ENCODE measurements at places on chromosomes 16 and 17. TPM values are rescaled to one million over a fixed set of nuclear protein-coding genes. Genes with fewer than 3 reads are reported as not detected.

GRCh38 chr16:68070249-68070730 lies 14.9 kb upstream of the NFATC3 start:
- no peaks in the 10 kb centered on the region for H3K36me3 ChIP-seq
- H3K27me3 ChIP-seq: no peaks in the 10 kb centered on the region
- no peak overlapping the region for H3K4me3 ChIP-seq
- H3K4me1 ChIP-seq: no peaks in the 10 kb centered on the region

The TBC1D3D gene
- 0.06 TPM for total RNA-seq

DNA sequence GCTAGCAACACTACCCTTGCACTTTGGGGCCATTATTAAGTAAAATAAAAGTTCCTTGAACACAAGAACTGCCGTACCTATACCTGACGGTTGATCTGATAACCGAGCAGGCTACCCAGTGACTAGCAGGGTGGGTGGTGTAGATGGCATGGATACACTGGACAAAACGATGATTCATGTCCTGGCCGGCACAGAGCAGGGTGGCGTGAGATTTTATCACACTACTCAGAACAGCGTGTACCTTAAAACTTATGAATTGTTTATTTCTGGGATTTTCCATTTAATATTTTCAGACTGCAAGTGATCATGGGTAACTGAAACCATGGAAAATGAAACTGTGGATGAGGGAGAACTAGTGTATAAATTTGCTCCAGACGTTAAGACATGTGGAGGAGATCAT lies 41.0 kb upstream of the MSI2 start:
- DNase-seq: no peak
- no peaks in the 10 kb centered on the region for H3K27me3 ChIP-seq
- no peak overlapping the region for H3K4me3 ChIP-seq
- peaks cover 12% of the 10 kb centered on the region for H3K4me1 ChIP-seq
- H3K36me3 ChIP-seq: no peaks in the 10 kb centered on the region
- no peak overlapping the region for H3K27ac ChIP-seq

- H3K4me3 ChIP-seq: no peak overlapping the region
- H3K27ac ChIP-seq: no peak overlapping the region
- peaks cover 32% of the 10 kb centered on the region for H3K4me1 ChIP-seq
- DNase-seq: no peak
- peaks cover 25% of the 10 kb centered on the region for H3K27me3 ChIP-seq
Measured at GRCh38 chr16:58498341-58499091, 1.4 kb upstream of the NDRG4 start.

DNA sequence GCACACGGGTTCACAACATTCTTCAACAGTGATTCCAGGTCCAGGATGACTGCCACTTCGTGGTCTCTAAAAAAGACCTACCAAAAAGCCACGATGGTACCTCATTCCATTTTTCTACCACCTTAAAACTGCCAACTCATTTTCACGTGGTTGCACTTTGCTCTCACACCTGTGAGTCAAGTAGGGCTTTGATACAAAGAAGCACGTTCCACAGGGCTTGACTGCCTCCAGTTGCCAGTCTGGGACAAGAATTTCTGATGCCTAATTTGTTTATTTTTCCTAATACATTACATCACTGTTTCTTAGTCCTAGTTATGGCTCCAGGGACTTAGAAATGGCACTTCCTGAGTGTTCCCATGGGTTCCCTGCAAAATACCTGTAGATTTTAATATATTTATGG lies 911.6 kb upstream of the EEF2KMT start:
- no peaks in the 10 kb centered on the region for H3K4me1 ChIP-seq
- H3K27me3 ChIP-seq: no peaks in the 10 kb centered on the region
- DNase-seq: no peak
- H3K4me3 ChIP-seq: no peak overlapping the region
- no peaks in the 10 kb centered on the region for H3K36me3 ChIP-seq

- no peaks in the 10 kb centered on the region for H3K36me3 ChIP-seq
- H3K4me1 ChIP-seq: peaks cover 9% of the 10 kb centered on the region
- peak; percentile 68 for DNase-seq
- no peak overlapping the region for H3K4me3 ChIP-seq
- no peak overlapping the region for H3K27ac ChIP-seq
Measured at GRCh38 chr17:49899191-49899485, 51.3 kb upstream of the TAC4 start.

- peaks cover 39% of the 10 kb centered on the region for H3K27me3 ChIP-seq
- H3K36me3 ChIP-seq: no peaks in the 10 kb centered on the region
- H3K4me3 ChIP-seq: no peak overlapping the region
- H3K4me1 ChIP-seq: no peaks in the 10 kb centered on the region
- H3K27ac ChIP-seq: no peak overlapping the region
Measured at GRCh38 chr16:2365397-2366294, 25.1 kb upstream of the ABCA3 start.

The MAP2K6 gene
- total RNA-seq: 57.2 TPM

GRCh38 chr17:50853781-50854180 lies 12.4 kb downstream of the TOB1 start:
- DNase-seq: no peak
- no peaks in the 10 kb centered on the region for H3K27me3 ChIP-seq
- no peak overlapping the region for H3K27ac ChIP-seq
- H3K4me3 ChIP-seq: no peak overlapping the region
- no peaks in the 10 kb centered on the region for H3K4me1 ChIP-seq

DNA sequence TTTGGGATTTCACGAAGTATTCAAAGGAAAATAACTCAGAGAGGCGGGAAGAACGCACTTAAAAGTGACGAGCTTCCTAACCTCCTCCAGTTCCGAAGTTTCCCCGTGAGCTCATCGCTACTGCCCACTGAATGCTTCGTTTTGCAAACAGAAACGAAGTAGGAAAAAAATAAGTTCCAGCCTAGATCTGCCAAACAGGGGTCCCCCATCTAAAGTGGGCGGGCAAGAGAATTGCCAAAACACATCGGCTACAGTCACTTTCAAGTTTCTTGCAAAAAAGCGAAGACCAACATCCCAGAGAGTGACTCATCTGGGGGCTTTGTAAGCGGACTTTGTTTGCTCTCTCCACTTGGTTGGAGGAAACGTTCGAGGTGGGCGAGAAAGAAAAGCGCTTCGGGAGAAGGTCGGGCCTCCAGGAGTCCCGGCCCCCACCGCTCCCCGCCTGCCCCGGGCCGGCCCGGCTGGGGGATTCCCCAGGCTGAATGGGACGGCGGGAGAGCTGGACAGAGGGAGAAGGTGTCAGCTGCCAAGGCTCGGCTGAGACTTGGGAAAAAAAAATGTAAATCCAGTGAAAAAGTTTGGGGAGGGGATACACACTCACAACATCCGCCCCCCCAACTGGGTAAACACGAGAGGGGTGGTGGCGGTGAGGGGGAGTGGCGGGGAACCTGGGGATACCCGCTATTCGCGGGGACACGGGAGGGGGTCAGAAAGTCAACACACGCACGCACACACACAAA lies 1.0 kb downstream of the VEZF1 start:
- H3K4me3 ChIP-seq: peak overlapping the region; percentile 69
- H3K27ac ChIP-seq: peak overlapping the region; percentile 98
- DNase-seq: peak; percentile 78
- no peaks in the 10 kb centered on the region for H3K27me3 ChIP-seq

DNA sequence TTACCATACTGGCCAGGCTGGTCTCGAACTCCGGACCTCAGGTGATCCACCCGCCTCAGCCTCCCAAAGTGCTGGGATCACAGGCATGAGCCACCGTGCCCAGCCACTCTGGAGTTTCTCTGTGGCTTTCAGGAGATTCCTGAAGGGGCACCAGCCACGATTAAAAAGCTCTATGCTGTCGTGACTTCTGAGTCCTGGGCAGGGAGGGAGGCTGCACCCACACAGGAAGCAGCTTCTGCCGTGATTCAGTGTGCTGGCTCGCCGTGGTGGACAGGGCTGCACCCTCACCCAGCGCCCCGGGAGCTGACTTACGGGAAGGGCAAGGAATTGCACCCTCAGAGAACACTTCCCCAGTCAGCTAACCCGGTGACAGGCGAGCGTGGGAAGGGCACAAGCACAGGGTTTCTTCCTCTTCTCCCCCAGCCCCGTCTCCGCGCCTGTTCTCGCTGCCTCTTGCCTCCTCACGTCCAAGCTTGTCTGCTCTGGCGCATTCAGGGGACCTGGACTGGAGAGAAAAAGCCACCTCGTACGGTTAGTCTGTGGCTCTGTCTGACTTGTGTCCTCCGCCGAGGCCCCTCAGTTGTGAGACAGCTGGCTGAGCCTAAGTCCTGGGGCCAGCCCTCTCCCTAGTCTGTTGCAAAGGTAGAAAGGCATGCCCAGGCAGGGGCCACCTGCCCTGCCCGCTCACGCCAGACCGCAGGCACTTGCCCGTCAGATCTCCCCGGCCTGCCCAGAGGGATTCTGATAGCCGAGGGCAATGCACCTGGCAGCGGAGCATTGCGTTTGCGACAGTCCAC lies 145.0 kb downstream of the SEC14L1 start:
- no peak for DNase-seq
- no peak overlapping the region for H3K27ac ChIP-seq
- H3K4me3 ChIP-seq: no peak overlapping the region
- H3K4me1 ChIP-seq: peaks cover 30% of the 10 kb centered on the region
- no peaks in the 10 kb centered on the region for H3K36me3 ChIP-seq
- H3K27me3 ChIP-seq: peaks cover 19% of the 10 kb centered on the region

The GDE1 gene
- total RNA-seq: 43.0 TPM

GRCh38 chr16:63735456-63735855 lies 1386.4 kb downstream of the CDH11 start:
- no peaks in the 10 kb centered on the region for H3K27me3 ChIP-seq
- H3K4me1 ChIP-seq: no peaks in the 10 kb centered on the region

DNA sequence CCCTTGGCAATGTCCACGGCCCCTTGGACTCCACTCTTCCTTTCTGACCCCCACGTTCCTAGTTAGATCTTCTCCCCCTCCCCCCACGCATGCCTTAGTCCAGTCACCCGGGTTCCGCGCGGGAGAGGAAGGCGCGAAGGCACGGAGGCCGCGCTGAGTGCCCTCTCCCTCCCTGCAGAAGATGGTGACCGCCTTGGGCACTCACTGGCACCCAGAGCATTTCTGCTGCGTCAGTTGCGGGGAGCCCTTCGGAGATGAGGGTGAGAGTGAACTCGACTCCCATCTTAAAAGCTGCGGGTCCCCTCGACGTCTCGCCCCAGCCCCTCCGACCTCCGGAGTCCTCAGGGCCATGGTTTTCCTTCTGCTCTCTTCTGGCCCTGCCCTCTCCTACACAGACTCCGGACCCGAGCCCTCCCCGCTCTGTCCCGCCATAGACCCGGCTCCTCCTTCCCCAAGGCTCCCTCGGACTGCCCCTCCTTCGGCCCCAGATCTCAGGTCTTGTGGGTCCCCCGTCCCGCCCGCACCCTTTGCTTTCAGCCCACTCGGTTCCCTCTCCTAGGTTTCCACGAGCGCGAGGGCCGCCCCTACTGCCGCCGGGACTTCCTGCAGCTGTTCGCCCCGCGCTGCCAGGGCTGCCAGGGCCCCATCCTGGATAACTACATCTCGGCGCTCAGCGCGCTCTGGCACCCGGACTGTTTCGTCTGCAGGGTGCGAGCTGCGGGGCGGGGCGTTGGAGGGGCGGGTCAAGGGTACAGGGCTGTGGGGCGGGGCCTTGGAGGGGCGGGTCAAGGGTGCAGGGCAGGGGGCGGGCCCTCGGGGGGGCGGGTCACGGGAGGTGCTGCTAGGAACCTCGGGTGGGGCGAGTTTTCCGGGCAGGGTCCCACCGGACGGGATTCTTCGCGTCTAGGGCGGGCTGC lies 4.6 kb downstream of the TGFB1I1 start:
- DNase-seq: peak; percentile 52
- no peak overlapping the region for H3K27ac ChIP-seq
- peaks cover 100% of the 10 kb centered on the region for H3K27me3 ChIP-seq
- H3K36me3 ChIP-seq: no peaks in the 10 kb centered on the region
- no peaks in the 10 kb centered on the region for H3K4me1 ChIP-seq
- peak overlapping the region; percentile 48 for H3K4me3 ChIP-seq

GRCh38 chr16:56944954-56945839 lies 13.3 kb downstream of the HERPUD1 start:
- H3K27ac ChIP-seq: no peak overlapping the region
- H3K27me3 ChIP-seq: no peaks in the 10 kb centered on the region
- no peak overlapping the region for H3K4me3 ChIP-seq
- H3K4me1 ChIP-seq: no peaks in the 10 kb centered on the region
- no peaks in the 10 kb centered on the region for H3K36me3 ChIP-seq
- DNase-seq: no peak

DNA sequence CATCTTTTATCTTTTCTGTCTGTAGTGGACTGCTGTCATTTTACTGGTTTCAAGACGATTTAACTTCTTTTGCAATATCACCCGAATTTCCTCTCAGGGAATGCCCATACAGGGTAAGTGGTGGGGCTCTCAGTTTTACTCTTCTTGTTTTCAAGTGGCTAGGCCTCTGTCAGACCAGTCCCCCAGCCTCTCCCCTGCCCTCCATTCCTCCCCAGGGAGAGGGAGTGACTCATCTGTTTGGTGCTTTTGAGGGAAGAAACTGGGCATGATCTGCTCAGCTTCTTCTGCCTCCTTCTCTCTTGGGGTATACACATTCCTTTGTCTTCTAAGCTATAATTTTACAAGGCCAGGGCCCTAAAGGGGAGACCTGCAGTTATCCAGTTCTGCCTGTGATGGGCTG lies 332.0 kb downstream of the CBLN1 start:
- no peaks in the 10 kb centered on the region for H3K4me1 ChIP-seq
- no peaks in the 10 kb centered on the region for H3K27me3 ChIP-seq
- DNase-seq: no peak

The NPW gene
- not detected for total RNA-seq

- H3K27ac ChIP-seq: no peak overlapping the region
- peaks cover 14% of the 10 kb centered on the region for H3K4me1 ChIP-seq
- peaks cover 3% of the 10 kb centered on the region for H3K27me3 ChIP-seq
- no peak for DNase-seq
- no peaks in the 10 kb centered on the region for H3K36me3 ChIP-seq
- H3K4me3 ChIP-seq: no peak overlapping the region
Measured at GRCh38 chr16:1281517-1281916, 25.6 kb downstream of the TPSD1 start.

DNA sequence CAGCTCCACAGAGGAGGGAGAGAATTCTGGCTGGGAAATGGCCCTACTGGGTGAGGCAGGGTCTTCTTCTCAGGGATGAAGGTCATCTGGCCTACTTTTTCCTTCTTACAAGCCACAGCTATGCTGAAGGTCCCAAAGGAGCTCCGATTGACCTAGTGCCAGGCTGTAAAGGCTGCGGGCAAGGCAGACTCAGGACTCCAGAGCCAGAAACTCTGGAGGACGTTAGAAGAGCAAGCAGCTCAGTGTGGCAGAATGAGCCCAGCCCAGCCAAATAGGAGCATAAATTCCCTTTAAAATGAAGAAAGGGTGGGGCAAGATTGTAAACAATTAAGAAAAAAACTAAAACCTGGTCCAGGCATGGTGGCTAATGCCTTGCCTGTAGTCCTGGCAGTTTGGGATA lies 20.1 kb upstream of the CNOT1 start:
- no peaks in the 10 kb centered on the region for H3K27me3 ChIP-seq
- DNase-seq: no peak

The ATP6V0D1 gene
- 29.7 TPM for total RNA-seq

GRCh38 chr16:17076092-17076754 lies 394.5 kb downstream of the XYLT1 start:
- H3K36me3 ChIP-seq: no peaks in the 10 kb centered on the region
- no peaks in the 10 kb centered on the region for H3K4me1 ChIP-seq
- H3K27ac ChIP-seq: no peak overlapping the region
- no peak overlapping the region for H3K4me3 ChIP-seq

The TMUB2 gene
- 16.6 TPM for total RNA-seq

GRCh38 chr16:70610273-70611223 lies 35.8 kb upstream of the IL34 start:
- H3K4me3 ChIP-seq: no peak overlapping the region
- no peaks in the 10 kb centered on the region for H3K36me3 ChIP-seq
- no peaks in the 10 kb centered on the region for H3K27me3 ChIP-seq
- no peaks in the 10 kb centered on the region for H3K4me1 ChIP-seq
- DNase-seq: no peak
- H3K27ac ChIP-seq: no peak overlapping the region

The MYH1 gene
- total RNA-seq: not detected

All from neural progenitor cell (in vitro differentiated cells).